ENCODE measurements at places on chromosomes 3 and 15.
A peak's percentile ranks its signal among the peaks of the same experiment; 100 is the strongest.

GRCh38 chr15:92580933-92581445 lies 74.6 kb downstream of the FAM174B start:
- no peak for DNase-seq

- no peak for DNase-seq
Measured at GRCh38 chr3:194422188-194422587, 23.1 kb upstream of the GP5 start.

GRCh38 chr15:58505581-58505980 lies 73.8 kb downstream of the LIPC start:
- no peak for DNase-seq

DNA sequence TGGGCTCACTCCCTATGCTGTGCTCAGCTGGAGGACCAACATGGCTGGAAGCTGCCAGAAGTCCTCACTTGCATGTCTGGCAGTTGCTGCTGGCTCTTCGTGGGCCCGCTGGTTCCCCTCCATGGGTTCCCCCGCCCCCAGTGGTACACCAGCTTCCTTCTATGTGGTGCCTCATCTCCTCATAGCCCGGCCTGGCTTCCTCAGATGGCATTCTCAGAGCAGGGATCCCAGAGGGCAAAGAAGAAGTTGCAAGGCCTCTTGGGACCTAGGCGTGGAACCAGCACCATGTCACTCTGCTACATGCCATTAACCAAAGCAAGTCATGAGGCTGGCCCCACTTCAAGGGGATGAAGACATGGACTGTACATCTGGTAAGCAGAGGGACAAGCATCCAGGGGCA lies 2.9 kb upstream of the CFAP92 start:
- no peak for DNase-seq

- no peak for DNase-seq
Measured at GRCh38 chr3:153591561-153592245, 429.7 kb downstream of the RAP2B start.

- no peak for DNase-seq
Measured at GRCh38 chr15:58438956-58439355, 7.2 kb downstream of the LIPC start.

DNA sequence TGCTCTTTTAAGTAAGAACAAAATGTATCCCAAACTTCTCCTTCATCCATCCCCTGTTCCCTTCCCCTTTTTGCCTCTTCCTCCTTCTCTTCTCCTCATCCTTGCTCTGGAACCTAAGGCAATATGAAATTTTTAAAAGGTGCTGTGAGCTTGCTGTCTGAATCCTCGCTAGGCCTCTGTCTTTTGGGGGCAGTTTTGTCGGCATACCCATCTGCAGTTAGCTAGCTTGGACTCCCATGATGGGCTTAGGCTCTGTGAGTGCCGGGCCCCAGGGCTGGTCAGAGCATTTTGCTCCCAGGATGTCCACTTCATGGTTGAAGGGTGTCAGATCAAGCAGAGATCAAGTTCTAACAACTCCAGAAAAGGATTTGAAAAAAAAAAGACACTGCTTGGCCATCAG lies 18.6 kb downstream of the ZIC1 start:
- DNase-seq: no peak

GRCh38 chr3:139251529-139251928 lies 92.3 kb upstream of the MRPS22 start:
- DNase-seq: no peak

DNA sequence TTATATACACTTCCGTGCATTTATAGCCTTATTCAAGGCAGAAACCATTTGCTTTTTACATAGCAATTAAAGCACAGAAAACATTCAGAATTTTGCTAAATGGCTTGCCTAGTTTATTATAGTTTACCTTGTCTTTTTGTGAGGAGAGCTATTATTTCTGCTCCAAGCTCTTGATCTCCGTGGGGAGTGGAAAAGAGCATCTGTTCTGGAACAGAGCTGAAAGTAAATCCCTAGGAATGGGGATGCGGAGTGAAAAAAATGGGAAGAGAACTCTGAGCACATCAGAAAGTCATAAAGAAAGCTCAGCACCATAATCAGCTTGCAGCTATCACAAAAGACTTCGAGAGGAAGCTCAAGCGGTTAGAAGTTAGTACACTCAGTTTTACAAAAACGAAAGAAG lies 1006.7 kb downstream of the ROBO2 start:
- no peak for DNase-seq

- DNase-seq: no peak
Measured at GRCh38 chr3:99674086-99674789, 35.8 kb downstream of the COL8A1 start.

DNA sequence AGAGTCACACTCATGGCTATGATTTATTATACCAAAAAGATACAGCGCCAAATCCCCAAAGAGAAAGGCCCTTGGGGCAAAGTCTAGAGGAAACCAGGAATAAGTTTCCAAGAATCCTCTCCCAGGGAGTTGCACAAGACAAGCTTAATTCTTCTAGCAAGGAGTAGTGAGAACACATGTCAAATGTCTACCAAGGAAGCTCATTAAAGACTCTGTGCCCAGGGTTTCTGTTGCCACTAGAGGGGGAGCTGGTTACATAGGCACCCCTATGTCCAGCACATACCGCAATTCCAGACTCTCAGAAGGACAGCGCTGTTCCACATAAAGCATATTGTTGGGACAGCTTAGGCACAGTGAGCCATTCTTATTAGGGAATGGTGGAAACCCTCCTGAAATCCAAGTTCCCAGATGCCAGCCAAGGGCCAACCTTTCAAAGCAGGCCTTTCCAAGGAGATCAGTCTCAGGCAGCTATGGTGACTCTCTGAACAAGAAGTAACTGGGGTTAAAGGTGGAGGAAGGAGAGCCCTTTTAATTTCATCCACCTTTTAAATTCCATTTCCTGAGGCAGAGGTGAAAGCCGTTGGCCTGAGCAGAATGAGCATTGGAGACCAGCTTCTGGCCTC lies 194.2 kb downstream of the UACA start:
- peak; percentile 60 for DNase-seq

DNA sequence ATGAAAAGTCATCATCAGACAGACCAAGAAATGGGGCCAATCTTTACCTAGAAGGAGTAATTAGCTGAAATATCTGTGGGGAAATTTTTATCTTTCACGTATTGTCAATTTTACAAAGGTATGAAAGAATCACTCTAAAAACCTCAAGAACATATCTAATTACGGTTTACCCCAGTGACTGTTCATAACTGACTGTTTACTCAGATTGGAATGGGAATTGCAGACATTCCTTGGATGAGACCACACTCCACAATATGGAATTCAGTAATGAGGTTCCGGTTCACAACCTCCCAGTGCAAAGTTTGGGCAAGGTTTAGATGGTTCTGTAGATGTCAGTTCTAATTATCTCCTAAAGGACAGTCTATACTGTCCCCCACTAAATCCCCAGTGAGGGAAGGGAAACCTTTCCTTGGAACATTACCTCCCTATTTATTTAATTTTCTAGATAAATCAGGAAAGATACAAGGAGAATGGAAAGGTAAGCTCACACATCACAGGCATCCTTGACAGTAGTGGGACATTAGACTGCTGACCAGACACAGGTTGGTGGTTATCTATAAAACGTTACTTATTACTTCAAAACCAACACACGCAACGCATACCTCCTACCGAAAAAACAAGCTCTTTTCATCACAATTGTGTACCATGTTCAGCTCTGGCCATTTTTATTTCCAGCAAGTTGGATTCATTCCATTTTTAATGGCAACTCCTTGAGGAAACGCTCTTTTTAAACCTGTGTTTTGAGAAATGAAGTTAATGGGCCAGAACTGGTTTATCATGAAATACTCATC lies 129.9 kb downstream of the RORA start:
- DNase-seq: no peak

DNA sequence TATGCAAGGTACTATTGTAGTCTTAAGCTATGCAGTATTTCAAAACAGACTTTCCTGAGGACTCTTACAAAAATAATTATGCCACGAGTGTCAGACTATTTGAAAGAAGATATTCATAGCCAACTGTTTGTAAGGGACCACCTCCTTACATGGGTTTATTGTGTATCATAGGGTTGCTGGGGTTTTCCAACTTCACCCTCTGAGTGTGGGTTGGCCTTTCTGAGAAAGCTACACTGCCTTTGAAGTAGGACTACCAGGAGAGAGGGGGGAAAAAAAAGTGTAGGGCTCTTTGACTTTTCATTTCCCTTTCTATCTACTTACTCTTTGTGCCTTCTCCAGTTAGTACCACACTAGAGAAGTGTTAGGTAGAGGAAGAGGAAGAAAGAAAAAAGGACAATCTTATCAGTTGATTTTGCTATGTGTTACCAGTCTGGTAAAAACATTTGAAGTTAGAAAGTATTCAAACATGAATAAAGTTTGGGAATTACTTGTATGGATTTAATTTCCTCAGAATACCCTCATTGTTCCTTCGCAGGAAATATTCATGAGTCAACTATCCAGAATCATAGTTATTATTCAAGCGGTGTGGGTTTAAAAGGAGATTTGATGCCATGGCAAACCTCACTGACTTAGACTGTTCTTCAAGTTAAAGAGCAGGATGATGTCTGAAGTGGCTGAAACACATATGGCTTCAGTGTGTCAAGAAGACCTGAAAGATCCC lies 329.3 kb upstream of the THBS1 start:
- DNase-seq: no peak

GRCh38 chr3:14564741-14565140 lies 24.6 kb upstream of the GRIP2 start:
- DNase-seq: no peak

GRCh38 chr15:84967380-84967779 lies 14.3 kb upstream of the PDE8A start:
- no peak for DNase-seq

DNA sequence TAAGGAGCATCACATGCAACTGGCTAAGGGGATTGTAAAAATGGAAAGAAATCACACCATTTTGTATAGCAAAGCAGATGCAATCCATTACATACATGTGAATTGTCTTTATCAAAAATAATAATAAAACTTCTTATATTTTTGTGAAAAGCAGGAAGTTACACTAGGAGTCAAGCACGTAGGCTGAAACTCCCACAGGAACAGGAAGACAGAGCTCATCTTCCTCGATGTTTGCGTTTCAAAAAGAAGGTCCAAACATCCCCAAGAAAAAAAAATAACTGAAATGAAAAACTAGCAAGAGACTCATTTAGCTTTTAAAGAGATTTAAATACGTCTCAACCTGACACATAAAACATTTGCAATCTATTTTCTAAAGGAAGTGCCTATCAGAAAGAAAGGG lies 106.6 kb downstream of the TGFBR2 start:
- DNase-seq: no peak

GRCh38 chr3:123283074-123283473 lies 81.3 kb downstream of the SEC22A start:
- no peak for DNase-seq

DNA sequence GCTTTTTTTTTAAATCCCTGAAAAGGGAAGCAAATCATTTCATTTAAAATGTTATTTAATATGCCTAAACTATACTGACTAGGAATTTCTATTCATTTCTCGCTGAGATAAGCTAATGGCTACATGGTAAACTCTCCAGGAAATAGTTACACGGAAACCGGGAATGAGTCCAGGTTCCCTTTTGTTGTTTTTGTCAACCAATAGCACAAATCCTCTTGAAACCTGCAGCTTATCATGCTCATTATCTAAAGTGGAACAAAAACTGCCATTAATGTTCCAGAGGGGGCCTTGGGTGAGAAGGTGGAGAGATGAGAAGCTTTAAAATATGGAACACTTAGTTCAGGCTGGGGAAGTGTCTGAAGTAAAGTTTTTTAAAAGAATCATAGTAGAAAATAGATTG lies 113.5 kb upstream of the ALCAM start:
- DNase-seq: peak; percentile 27

DNA sequence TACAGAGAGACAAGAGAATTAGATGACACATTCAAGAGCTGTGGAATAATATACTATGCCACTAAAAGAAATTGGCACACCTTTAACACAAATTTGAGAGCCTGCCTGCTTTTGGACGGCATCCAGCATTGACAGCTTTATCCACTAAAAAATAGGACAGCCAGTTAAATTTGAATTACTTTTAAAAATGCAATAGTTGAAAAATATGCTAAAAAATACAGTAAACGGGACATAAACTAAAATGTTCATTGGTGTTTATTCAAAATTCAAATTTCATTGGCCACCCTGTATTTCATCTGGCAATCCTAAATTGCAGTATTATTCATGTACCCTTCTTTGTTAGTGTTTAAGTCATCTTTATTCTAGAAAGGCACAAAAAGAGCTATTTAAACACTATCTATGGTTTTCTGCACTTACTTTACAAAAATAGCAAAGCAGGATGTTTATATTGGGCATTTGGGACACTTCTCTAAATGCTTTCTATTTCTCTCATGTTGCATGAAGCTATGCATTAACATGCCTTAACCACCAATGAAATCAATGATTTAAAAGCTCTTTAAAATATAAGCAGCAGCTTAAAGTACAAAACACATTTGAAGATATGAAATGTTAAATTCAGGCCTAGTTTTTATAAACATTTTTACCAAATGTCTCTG lies 160.1 kb downstream of the NEK10 start:
- no peak for DNase-seq

- DNase-seq: no peak
Measured at GRCh38 chr3:182058488-182058887, 346.8 kb downstream of the SOX2 start.

DNA sequence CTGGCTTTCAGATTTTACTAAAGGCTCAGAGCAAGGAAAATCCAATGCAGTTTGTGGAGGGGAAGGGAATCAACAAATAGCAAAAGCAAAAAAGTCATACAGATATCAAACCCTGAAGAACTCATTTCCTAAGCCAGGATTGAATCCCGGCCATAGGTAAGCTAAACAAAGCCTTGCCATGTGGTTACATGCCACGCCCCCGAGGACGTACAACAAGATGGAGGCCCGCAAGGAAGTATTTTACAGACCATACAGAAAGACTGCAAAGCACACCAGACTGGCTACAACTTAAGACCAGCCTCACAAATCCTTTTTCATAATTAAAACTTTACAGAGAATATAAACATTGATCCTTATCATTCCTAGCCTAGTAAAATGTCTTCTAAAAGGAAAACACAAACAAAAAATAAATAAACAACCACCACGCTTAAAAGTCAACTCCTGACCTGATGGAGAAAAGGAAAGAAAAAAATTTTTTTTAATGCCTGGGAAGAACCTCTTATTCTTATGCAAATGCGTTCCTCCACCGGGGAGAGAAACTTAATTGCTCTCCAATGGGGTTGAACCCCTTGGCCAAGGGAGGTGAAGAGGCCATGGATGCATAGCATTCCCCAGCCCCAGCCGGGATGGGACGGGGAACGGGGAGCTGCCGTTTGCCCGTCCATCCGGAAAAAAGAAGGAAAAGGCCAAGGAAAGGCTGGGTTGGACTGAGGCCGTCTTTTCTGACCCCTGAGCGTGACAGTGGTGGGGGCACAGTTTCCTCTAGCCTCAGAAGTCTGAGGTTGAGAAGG lies 39.3 kb downstream of the IL1RAP start:
- no peak for DNase-seq

GRCh38 chr15:45589256-45589655 lies 2.1 kb downstream of the BLOC1S6 start:
- no peak for DNase-seq

GRCh38 chr3:59609657-59610348 lies 560.0 kb upstream of the CFAP20DC start:
- peak; percentile 76 for DNase-seq

Measured in right lung (tissue), 10 donors.